ENCODE measurements at places on chromosomes 1 and 21. TPM values are rescaled to one million over a fixed set of nuclear protein-coding genes. Genes with fewer than 3 reads are reported as not detected.

The COL9A2 gene
- total RNA-seq, result 1.1 TPM

The SH2D2A gene
- total RNA-seq, result 1.7 TPM

The DYRK3 gene
- total RNA-seq, result 11.8 TPM

The KCNE2 gene
- total RNA-seq, result not detected

The SPRR1A gene
- not detected for total RNA-seq

The TNFRSF9 gene
- 4.3 TPM for total RNA-seq

The NPPB gene
- not detected for total RNA-seq

The DNAJC28 gene
- 1.6 TPM for total RNA-seq

The DIRAS3 gene
- 0.47 TPM for total RNA-seq

The HOOK1 gene
- 12.4 TPM for total RNA-seq

The FCRL1 gene
- 0.85 TPM for total RNA-seq

The ATP6V1G3 gene
- total RNA-seq, result not detected

The SASS6 gene
- total RNA-seq, result 3.1 TPM

Data from left lung (tissue), 14 donors.